ENCODE measurements at places on chromosomes 6 and 20.

GRCh38 chr6:132865364-132865763 lies 51.0 kb downstream of the RPS12 start:
- DNase-seq = no peak

DNA sequence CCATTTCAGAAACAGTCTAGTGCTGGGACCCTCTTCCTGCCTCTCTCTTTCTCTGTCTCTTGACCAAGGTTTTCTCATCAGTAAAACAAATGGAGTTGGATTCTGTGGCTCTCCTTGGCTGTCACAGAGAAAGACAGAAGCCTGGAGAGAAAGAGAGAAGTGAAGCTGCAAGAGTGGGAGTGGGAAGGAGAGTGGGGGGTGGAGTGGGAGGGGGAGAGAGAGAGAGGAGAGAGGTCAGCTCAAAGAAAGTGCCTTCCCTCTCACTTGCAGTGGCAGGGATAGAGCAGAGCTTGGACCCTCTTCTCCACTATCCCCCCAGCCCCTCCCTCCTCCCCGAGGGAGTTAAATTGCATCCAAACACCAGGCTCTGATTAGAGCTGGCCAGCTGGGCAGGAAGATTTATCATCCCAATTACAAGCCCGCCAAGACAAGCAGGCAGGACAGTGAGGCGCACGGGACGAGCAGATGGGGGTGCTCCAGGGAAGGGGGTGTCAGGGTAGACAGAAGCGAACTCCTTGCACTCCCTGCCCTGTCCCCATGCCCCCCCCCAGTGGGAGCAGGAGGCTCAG lies 74.3 kb downstream of the CD40 start:
- DNase-seq = no peak

- no peak for DNase-seq
Measured at GRCh38 chr6:111549746-111550145, 55.9 kb downstream of the TRAF3IP2 start.

DNA sequence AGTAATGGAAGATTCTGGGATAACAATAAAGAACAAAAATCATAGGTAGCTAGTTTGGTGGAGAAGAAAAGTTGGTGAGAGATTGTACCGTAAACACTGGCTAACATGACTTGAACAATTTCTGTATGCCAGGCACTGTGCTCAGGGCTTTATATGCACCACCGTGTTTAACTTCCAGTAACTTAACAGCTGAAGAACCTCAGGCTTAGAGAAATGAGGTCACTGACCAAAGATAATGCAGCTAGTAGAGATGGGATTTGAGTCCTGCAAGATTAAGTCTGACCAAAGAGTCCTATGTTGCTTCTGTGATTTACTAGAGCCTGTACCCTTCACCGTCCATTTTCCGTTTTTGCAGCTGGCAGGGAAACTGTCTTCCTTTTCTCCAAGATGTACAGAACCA lies 2.7 kb downstream of the CSTF1 start:
- no peak for DNase-seq

DNA sequence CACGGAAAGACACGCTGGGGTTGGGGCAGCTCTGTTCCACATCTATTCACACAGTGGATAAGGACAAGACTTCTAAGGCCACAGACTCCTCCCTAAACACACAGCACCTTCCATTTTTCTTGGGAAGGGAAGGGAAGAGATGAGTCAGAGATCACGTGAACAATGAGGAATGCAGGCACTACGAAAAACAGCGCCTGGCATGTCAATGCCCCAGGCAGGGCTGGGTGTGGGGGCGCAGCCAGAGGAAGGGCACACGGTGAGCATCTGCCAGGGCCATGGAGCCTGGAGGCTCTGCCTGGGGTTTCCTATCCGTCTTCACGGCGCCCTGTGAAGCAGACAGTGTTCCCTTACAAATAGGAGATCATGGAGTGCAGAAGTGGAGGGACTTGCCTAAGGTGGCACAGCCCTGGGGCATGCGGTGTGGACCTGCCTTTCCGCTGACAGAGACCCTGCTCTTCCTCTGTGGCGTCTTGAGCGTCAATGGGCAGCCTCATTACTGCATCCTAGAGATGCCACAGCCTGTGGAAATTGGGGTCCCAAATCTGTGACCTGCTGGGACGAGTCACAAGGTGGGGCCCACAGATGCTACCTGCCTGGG lies 15.4 kb downstream of the UNC93A start:
- no peak for DNase-seq

GRCh38 chr6:20686142-20686541 lies 151.9 kb downstream of the CDKAL1 start:
- no peak for DNase-seq

GRCh38 chr20:39117491-39117890 lies 155.3 kb downstream of the DHX35 start:
- DNase-seq = no peak

DNA sequence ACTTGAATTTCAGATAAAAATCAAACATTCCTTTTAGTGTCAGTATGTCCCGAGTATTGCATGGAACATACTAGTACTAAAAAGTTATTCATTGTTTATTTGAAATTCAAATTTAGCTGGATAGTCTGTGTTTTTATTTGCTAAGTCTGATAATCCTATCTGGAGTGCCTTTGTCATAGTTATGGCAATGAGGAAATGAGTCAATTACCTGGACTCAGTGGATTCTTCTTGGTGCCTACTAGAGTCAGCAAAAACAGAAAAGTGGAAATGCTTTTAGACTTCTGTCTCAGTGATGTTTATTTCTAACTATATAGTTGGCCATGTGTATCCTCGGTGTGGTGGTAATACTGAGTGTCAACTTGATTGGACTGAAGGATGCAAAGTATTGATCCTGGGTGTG lies 121.3 kb upstream of the EEF1E1 start:
- no peak for DNase-seq

DNA sequence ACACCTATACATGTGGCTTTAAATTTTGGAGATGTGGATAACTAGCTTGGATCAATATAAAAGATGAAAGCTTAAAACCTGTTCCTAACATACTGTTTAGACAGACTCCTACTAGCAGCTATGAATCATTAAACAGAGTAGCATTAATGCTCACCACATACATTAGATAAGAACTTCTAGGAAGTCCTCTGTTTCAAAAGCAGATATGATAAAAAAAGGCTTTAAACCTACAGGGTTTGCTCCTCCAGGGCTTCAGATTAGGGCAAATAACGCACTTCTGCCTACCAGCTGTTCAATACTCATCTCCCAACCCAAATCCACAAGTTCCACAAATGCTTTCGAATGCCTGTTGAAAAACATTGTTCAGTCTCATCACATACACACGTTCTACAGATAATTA lies 1.5 kb downstream of the REPS1 start:
- no peak for DNase-seq

DNA sequence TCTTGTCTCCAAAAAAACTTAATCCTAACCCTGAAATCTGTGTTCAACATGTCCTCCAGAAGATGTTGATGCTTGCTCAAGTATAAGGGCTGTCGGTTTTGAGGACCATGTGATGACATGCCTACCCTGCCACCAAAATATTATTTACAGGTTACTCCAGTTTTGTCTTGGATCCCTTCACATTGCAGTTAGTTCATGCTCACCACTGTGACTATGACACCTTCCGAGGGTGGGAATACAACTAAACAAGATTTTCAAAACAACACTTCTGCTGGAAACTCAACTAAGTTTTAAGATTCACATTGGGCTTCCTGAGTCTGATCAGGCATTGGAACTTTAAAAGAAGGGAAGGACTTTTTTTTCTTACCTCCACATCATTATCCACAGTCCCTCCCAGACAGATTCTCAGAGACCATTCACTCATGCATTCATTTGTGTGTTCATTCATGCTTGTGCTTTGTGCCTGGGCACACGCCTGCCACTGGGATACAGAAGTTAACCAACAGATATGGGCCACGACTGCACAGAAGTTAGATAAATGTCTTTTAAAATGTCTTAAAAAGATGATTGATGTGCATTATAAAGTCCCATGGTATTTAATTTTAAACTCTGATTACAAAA lies 118.7 kb upstream of the GJE1 start:
- no peak for DNase-seq

GRCh38 chr6:124433387-124434160 lies 528.7 kb upstream of the RNF217 start:
- no peak for DNase-seq

DNA sequence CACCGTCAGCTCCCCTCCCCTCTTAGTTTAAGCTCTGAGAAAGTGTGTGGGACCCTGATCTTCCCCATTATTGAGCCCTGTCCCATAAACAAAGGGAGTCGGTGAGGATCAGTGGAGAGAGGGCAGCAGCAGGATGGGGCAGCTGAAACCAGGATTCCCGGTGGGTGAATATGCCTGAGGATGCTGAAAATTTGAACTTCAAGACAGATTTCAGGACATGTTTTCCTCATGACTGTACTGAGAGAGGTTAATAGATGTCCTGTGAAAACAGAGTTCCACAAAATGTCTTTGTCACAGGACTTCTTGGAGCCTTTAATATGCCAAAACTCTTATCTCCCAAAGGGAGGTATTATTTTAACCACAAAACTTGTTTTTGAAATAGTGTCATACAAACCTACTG lies 53.5 kb upstream of the SLC22A16 start:
- DNase-seq = no peak

DNA sequence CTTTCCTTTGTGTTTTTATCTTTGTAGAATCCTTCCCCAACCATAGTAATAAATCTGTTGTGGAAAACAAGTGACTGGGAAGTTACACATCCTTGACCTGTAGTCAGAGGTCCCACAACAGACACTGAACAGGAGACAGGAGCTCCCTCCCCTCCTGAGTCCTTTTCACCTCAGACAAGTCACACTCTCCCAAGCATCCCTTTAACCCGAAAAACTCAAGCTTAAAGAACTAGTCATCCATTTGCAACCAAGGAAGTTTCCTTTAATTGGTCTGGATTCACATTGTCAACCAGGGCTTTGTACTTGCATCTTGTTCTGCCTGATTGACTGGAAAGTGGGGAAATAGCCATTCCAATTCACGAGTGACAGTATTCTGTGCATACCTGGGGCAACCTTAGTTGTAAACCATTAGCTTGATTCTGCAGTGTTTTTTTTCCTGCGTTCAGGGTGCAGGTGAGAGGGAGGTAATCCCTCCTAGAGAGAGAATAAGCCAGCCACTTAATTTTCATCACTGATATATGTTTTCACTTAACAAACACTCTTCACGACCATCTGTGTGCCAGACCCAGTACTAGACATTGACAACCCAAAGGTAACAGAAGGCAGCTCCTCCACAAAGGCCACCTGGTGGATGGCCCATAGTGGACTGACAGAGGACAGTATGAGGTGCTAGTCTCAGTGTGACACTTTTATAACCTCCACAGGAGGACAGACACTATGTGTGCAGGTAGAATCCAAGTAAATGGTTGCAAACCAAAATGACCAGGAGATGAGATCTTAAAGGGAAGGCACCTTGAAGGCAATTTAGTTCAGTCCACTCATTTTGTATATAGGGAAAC lies 112.4 kb downstream of the SLX4IP start:
- no peak for DNase-seq

GRCh38 chr6:113464960-113465359 lies 392.2 kb upstream of the MARCKS start:
- no peak for DNase-seq

DNA sequence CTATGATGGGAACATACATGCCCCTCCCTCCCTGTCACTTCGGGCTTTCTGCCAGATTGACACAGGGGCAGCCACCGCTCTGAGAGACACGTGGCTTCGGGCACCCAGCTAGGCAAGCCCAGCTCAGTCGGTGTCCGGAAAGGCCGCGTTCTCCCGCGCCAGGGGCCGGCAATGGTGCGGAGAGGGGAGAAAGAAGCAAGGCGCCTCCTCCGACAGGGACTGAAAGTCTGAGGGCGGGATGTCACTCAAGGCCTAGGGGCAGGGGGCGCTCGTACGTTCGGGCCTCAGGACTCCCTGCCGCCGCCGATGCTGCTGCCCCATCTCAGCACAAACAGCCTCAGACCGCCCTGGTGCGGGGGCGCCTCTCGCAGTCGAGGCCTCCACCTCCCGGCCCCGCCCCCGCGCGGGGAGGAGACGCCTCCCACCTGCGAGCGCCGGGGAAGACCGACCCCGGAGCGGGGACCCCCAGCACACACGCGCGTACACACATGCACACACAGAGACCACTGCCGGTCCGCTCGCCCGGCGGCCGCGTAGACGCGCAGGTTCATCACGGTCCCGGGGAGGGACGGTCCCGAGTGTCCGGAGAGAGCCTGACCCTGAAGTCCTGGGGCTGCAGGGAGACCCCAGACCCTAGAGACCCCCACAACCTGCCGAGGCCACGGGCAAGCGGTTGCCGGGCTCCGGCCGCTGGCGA lies 1.9 kb downstream of the GRM4 start:
- peak; percentile 20 for DNase-seq

- no peak for DNase-seq
Measured at GRCh38 chr20:9543214-9543613, 28.8 kb downstream of the LAMP5 start.

- no peak for DNase-seq
Measured at GRCh38 chr6:143620447-143620846, 57.3 kb upstream of the PHACTR2 start.

- DNase-seq = no peak
Measured at GRCh38 chr20:31678389-31679356, 41.0 kb downstream of the COX4I2 start.

DNA sequence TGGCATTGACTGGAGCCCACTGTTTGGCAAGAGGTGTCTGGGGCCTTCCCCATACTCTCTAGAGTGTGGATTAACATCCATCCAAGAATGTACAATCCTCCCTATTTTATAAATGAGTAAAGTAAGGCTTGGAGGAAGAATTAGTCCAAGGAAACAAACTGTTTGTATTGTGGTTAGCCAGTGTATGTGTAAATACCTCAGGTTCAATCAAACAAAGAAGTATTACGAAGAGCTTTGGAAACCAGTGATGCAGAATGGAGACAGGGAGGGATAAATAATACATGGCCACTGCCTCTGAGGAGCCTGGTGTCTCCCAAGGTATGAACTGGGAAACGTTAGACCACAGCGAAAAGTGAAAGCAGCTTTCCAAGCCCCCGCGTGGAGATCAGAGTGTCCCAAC lies 226.6 kb upstream of the RIN2 start:
- DNase-seq = no peak

DNA sequence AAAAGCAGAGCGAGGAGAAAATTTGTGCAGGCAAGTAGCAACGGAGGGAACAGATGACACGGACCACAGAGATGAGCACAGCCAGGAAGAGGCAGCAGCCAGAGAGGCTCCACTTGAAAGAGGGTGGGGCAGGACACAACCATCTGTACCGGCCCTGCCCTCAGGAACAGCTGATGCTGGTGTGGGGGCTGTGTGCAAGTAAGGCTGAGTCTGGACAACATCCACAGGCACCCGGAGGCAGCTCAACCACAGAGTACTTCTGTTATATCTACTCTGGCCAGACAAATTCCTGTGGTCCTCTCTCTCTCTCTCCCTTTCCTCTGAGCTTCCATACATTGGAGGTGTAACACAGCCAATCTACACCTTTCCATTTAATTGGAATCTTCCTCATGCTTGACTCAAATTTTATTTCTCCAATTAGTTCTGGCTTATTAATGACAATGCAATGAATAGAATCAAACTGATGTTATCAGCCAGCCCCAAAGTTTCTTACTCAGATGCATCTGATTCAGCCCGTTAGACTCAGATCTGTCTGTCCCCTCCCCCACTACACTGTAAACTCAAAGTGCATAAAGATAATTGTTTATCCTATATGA lies 24.9 kb downstream of the KIF13A start:
- DNase-seq = peak; percentile 97

- no peak for DNase-seq
Measured at GRCh38 chr6:142357879-142358278, 56.1 kb downstream of the ADGRG6 start.

- DNase-seq = no peak
Measured at GRCh38 chr6:150228072-150228733, 85.4 kb downstream of the PPP1R14C start.

- DNase-seq = no peak
Measured at GRCh38 chr6:165794179-165794601, 131.1 kb upstream of the PDE10A start.
